ENCODE measurements at places on chromosomes 13 and 19.

GRCh38 chr13:21095311-21095710 is 33.9 kb upstream of the LATS2 start:
- DNase-seq: no peak

DNA sequence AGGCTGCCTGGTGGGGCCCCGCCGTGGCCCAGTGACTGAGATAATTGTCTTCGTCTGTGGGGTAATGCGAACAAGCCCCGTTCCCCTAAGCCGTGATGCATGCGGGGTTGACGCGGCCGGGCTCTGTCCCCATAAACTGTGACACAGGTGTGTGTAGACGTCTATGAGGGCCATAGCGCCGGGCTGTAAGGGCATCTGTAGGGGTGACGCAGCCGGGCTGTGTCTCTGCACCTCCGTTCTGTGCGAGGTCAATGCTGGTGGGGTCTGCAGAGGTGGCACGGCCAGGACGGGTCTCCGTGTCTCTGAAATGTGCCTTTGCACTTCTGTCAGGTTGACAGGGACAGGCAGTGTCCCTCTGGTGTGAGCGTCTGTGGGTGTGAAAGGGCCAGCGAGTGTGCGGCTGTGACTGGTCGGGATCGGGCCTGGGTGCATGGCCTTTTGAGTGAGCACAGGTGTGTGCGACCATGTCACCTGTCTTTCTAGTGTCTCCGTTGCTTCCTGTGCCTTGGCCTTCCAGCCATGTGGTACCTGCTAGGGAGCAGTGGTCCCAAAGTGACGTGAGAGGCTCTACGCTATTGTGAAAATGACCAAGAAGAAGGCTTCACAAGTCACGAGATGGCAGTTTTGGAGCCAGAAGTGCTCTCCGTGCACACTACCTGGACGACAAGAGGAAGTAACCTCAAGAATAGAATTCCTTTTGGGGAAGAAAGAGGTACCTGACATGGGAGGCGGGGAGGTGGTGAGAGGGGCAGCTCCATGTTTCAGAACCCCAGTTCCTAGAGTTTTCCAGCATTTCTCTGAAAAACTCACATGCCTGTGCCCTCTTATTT is 16.4 kb upstream of the ZNF331 start:
- no peak for DNase-seq

DNA sequence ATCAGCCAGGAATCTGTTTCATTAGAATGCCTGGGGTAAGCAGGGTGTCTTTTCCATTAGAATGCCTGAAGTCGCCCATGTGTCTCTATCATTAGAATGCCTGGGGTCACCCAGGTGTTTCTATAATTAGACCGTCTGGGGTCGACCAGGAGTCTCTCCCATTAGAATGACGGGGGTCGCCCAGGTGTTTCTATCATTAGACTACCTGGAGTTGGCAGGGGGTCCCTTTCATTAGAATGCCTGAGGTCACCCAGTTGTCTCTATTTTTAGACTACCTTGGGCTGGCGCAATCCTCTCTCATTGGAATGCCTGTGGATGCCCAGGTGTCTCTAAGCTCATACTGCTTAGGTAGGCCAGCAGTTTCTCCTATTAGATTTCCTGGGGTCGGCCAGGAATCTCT is 1447.6 kb downstream of the UQCRFS1 start:
- DNase-seq: no peak

GRCh38 chr19:3102239-3103140 is 8.3 kb downstream of the GNA11 start:
- DNase-seq: no peak

DNA sequence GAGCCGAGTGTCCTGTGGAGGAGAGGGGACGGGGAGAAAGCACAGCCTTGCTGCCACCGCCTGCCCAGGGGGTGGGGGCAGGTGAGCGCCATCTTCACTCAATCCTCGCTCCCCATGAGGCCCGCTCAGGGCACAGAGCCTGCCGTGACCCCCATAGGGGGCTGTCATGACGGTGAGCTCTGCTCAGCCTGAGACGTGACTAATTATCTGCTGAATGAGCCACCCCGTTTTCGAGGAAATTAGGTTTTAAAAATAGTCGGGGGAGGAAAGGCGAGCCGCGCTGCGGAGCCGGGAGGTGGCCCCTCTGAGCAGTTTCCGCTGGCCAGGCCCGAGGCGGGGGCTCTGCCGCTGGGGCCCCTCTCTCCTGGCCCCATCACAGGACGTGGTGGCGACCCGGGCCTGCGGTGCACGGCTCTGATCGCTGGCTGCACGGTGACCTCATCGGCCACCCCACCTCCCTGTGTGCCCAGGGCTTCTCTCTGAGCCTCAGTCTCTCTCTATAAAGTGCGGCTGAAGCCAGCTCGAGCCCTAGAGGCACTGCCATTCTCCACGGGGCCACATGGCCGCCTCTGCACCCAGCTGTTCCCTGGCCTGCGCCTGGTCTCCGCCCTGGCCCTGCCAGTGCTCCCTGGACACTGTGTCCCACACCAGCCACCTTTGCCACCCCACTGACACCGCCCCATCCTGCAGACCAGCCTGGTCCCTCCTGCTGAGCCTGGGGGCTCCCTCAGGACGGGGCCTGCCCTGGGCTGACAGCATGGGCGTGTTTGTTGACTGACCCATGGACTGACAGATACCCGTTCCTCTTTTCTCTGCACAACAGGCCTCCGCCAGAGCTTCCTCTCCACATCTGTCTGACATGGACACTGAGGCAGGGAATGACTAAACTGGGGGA is 28.3 kb downstream of the PIP5K1C start:
- peak; percentile 53 for DNase-seq
